ENCODE measurements at places on chromosomes 7 and 10.

DNA sequence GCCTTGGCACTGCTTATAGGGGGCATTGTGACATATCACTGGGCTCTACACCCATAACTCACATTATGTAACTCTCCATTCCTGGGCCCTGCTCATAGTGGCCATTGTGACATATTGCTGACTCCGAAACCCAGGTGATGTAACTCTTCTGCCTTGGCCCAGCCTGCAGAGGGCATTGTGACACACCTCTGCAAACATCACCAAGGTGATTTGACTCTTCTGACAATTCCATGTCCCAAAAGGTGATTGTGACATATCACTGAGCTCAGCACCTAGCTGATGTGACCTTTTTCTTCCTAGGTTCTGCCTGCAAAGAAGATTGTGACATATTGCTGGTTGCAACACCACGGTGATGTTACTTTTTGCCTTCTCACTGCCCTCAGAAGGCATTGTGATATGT is 36.5 kb upstream of the ZNF680 start:
- DNase-seq = no peak

GRCh38 chr7:99461221-99461620 is 4.7 kb downstream of the ATP5MF start:
- no peak for DNase-seq

DNA sequence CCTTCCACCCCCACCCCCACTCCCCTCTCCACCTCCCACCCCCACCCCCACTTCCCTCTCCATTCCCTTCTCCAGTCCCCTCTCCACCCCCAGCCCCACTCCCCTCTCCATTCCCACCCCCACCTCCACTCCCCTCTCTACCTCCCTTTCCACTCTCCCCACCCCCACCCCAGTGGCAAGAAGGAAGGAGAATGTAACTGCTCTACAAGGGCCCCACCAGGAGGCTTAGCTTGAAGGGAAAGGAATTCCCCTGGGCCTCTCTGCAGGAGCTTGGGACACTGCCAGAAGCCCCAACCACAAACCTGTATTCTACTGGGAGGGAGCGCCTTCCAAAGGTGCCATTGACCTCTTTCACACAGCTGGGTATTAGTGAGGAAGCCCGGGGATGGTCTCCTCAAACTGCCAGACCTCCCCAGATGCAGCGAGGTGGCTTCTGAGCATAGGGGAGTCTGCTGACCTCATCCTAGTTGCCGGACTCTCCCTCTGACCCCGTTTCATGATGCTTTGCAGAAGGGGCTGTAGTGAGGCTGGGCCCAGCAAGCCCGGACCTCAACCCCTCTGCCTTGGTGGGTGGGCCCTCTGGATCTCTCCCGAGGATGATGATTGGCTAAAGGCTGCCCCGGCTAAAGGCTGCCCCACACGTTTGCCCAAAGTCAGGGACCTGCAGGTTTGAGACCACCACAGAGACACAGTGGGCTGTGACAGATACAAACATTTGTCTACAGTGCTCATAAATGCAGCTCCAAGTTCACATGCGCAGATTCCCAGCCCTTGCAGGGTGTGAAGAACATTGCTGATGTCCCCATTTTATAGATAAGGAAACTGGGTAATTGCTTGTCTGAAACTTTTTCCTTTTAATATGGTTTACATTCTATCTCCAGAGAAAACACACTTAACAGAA is 2.9 kb downstream of the DEPP1 start:
- no peak for DNase-seq

DNA sequence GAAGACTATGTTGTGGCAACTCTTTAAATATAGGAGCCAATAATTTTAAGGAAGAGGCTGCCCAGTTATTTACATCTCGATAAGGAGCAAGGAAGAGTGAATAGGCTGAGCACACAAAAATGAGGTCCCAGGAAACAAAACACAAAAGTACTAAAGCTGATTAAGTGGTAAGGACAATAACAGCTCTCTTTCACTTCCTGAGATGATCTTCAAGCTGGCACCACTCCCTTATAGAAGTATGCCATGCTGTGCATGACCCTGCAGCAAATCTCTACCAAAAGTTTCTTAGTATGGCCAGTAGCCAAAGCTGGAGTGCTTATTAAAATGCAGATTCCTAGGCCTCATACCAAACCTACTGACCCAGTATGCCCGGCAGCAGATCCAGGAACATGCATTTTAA is 39.7 kb downstream of the CADPS2 start:
- DNase-seq = no peak

DNA sequence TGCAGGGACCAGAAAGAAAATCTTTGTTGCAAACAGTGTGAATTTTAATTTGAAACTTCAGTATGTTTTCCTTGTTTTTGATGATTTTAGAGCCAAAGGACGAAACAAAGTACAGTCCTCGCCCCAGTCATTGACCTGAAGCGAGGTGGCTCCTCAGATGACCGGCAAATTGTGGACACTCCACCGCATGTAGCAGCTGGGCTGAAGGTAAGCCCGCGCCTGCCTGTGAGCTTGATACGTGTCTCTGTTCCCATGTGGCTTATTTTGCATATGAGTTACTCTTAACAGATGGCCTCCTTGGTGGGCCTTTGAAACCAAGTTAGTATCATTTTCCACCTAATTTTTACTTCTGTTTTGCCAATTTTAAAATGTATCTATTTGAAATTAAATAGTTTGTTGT is 12.3 kb downstream of the RBM17 start:
- no peak for DNase-seq

All from brain pericyte (primary cell).